NCI-H2081 treated with DMSO at 0.1 percent for 48 hours (cell line): ENCODE measurements at places on chromosomes 16 and 17.

- DNase-seq: no peak
Observed at GRCh38 chr17:58265271-58265670, 15.5 kb downstream of the MPO start.

GRCh38 chr16:57801098-57801808, 1.0 kb downstream of the KIFC3 start:
- DNase-seq: no peak

- DNase-seq: no peak
Observed at GRCh38 chr17:33962857-33963655, 292.0 kb upstream of the CCL2 start.

DNA sequence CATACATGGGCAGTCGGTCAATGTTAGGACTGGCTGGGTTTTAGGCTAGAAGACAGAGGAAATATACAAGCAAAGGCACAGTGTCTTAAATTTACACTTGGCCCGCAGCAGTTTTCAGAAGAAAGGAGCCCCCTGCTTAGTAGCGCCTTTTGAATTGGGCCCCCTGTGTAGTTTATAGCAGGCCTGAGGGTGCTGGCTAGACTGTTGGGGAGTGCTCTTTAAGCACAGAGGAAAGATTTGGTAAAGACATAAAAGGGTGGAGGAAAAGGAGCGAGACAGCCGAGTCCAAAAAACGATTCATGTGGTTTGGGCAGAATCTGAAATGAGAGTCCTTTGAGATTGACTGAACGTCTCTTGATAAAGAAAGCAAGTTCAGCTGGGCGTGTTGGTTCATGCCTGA, 10.6 kb downstream of the RMI2 start:
- no peak for DNase-seq

DNA sequence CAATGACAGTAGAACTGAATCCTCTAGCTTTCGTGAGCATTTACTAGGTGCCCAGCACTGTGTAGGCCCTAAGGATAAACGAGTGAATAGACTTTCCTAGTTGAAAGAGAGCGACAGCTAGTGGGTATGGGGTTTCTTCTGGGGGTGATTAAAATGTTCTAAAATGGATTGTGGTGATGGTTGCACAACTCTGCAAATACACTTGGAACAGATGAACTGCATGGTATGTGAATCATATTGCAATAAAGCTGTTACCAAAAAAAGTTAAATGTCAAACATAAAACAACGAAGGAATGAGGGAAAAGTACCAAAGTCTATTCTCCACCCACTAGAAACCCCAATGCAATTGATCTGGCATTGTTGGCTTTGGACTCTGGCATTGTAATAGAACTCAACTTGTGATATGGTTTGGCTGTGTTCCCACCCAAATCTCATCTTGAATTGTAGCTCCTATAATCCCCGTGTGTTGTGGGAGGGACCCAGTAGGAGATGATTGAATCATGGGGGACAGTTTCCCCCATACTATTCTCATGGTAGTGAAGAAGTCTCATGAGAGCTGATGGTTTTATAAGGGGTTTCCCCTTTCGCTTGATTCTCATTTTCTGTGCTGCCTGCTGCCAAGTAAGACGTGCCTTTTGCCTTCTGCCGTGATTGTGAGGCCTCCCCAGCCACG, 70.5 kb downstream of the MARF1 start:
- DNase-seq: no peak

DNA sequence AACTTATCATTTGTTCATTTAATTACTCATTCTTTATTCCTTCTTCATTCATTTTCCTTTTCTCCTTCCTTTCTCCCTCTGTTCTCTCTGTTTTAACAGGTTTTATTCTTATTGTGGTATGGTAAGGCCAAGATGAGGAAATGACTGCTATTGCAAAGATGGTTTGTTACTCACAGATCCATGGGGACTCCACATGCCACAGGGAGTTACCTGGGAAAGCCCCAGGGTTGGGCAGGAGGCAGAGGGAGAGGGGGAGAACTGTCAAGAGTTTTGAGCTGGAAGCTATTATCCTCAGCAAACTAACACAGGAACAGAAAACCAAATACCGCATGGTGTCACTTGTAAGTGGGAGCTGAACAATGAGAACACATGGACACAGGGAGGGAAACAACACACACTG, 453.3 kb downstream of the WWOX start:
- DNase-seq: no peak

DNA sequence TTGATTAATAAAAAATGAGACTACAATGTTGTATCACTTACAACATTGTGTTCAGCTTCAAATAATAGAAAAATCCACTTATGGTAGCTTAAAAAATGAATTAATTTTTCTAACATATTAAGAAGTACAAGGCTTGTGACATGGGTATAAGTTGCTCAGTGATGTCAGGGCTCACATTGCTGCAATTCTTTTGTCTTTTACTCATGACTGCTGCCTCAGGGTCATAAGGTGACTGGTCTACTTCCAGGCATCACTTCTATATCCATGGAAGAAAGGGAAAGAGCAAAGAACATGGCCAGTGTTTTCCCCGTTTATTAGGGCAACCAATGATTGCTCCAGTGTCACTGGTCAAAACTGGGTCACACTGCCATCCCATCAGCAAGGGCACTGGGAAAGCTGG, 295.3 kb downstream of the MAP2K4 start:
- no peak for DNase-seq
